ENCODE measurements at places on chromosomes 6 and 20.

DNA sequence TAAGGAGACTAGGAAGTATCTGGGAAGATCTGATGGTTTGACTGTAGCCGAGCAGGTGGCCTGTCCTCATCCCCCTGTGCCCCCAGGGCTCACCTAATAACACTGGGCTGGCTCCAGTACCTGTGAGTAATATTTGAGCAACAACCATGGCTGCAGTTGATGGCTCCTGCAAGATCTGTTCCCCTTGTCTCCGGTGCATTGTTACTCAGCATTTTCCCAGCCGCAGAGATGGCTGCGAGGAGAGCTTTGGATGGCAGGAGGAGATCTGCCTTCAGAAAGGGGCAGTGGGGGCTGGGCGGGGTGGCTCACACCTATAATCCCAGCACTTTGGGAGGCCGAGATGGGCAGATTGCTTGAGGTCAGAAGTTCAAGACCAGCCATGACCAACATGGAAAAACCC is 39.3 kb downstream of the PTK7 start:
- no peak for DNase-seq

DNA sequence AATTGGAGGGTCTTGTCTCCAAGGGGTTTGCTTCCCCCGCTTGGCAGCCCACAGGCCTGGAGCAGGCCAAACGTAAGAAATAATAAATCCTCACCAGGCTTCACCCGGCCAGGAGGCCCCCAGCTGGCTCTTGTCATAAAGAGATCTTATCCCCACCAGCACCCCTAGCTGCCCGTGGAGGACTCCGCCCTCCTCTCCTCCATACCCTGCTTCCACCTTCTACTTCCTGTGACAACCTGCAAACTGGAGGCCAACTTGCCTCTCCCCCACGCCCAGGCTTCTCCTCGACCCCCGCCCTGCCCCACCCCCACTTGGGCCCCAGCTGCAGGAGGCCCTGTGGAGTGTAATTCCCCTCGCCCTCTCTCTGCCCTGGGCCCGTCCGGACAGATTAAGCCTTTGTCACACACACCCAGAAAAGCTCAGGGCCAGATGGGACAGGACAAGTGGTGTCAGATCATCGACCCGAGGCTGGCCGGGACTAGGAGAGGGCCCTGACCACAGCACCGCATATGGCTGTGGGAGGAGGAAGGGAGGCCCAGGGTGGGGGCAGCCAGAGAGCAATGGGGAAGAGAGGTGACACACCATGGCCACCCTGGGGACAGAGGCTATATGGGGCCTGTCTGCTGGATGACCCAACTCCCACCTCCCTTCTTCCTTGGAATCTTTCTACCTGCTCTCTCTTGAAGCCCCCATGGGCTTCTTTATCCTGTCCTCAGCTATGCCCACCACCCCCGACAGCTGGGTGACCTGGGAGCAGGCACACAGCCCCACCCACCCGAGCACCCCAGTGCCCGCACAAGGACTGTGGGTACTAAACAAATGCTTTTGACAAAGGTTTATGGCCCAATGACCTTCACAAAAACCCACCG is 3.9 kb downstream of the NOL4L start:
- DNase-seq, result no peak

GRCh38 chr6:63509652-63510352 is 62.5 kb upstream of the LOC128125822 start:
- no peak for DNase-seq

- no peak for DNase-seq
These were observed 257.7 kb upstream of the NT5E start for GRCh38 chr6:85192186-85192585.

GRCh38 chr6:157461000-157461915 is 80.3 kb downstream of the ZDHHC14 start:
- no peak for DNase-seq

- DNase-seq, result no peak
These were observed 56.4 kb downstream of the ADTRP start for GRCh38 chr6:11722220-11722619.

- no peak for DNase-seq
These were observed 41.0 kb downstream of the METTL24 start for GRCh38 chr6:110317189-110317588.

- no peak for DNase-seq
These were observed 29.7 kb downstream of the CHMP4B start for GRCh38 chr20:33840759-33841435.

- DNase-seq, result no peak
These were observed 207.7 kb upstream of the DTNBP1 start for GRCh38 chr6:15870333-15871043.

DNA sequence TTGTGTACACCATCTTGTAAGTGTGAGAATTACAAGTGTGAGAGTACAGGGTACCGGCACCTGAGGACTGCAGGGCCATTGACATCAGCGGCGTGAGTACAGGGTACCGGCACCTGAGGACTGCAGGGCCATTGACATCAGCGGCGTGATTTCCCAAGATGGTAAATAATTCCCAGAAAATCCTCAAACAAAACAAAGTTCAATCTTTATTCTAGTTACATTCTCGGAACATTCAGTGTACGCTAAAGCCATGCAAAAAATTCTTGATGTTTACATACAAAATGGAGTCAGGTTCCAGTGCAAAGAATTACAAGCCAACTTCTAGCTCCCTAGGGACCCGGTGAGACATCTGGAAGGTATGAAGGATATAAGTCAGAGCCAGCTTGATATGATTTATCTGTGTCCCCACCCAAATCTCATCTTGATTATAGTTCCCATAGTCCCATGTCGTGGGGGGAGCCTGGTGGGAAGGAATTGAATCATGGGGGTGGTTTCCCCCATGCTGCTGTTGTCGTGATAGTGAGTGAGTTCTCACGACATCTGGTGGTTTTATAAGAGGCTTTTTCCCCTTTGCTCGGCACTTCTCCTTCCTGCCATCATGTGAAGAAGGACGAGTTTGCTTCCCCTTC is 172.7 kb downstream of the TTLL2 start:
- no peak for DNase-seq

DNA sequence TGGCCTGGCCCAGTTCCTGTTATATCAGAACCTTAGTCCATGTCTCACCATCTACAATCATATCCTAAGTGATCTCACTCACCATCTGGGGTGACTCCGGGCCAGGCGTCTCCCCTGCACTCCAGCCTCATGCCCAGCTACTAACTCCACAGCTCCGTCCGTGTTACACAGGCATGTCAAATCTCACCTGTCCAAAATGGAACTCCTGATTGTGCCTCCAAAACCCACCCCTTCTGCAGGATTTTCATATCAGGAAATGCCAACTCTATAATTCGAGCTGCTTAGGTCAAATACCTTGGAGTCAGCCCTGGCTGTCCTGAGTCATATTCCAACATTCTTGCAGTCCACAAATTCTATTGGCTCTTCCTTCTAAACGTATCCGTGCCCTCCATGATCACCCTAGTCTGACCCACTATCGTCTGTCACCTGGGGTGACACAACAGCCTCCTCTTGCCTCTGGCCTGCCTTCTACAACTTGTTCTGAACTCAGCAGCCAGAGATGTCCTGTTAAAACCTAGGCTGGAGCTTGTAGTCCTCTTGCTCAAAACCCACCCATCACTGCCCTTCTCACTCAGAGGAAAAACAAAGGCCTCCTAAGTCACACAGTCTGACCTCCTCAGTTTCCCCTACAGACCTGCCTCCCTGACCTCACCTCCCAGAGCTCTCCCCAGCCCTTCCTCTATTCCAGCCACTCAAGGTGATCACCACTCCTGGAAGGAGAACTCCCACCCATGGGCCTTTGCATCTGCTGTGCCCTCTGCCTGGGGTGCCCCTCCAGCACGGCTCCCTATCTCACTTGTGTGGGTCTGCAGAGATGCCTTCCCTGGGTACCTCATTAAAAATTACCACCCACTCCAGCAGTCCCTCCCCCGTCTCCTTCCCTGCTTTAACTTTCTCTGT is 85.3 kb upstream of the SIRPA start:
- no peak for DNase-seq

GRCh38 chr6:17589406-17590096 is 10.6 kb upstream of the FAM8A1 start:
- DNase-seq, result no peak

Measured in sciatic nerve (tissue), 2 donors.